ENCODE measurements at places on chromosomes 1 and 21.

- no peak for DNase-seq
These were observed 651 bp downstream of the COA6 start for GRCh38 chr1:234373959-234374254.

GRCh38 chr21:28627691-28628090, 365.0 kb downstream of the LTN1 start:
- DNase-seq, result no peak

DNA sequence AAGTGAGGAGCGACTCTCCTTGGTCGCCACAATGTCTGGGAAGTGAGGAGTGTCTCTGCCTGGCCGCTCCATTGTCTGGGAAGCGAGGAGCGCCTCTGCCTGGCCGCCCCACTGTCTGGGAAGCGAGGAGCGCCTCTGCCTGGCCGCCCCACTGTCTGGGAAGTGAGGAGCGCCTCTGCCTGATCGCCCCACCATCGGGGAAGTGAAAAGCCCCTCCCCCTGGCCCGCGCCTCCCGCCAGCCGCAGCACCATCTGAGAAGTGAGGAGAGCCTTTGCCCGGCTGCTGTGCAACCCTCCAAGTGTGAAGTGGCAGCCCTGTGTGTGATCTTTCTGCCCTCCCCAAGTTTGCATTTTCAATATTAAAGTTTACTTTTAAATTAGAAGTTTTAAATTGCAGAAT, 95.0 kb upstream of the PPP2R5A start:
- no peak for DNase-seq

- no peak for DNase-seq
These were observed 444.8 kb downstream of the KIF26B start for GRCh38 chr1:245599371-245600174.

DNA sequence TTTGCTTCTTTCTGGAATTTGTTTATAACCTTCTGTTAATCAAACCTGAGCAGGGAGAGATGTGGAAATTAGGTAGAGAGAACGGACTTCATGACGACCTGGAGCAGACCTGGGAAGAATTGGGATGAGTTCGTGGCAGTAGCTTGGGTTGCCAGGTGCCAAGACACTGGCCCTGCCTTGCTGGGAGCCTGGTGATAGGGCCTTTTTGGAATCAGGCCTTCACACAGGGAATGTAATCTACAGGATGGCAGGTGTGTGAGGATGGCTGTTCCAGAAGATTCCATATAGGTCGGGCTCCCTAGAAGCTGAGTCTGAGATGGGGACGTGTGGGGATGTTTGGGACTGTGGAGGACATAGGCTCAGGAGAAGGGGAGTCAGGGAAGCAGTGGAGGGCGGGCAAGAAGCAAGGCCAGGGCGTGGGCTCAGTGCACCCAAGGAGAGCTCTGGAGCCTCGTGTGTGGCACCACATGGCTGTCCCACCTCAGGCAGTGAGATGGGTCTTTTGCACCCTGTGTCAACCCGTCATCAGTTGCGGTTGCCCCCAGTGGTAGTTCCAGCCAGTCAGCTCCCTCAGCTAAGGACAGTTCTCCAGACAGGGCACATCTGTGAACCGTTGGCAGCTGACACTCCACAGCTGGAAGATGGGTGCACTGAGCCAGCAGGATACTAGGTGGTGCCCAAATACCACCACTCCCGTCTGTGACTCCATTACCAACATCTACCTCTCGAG, 395.9 kb downstream of the MATN1 start:
- DNase-seq, result no peak

DNA sequence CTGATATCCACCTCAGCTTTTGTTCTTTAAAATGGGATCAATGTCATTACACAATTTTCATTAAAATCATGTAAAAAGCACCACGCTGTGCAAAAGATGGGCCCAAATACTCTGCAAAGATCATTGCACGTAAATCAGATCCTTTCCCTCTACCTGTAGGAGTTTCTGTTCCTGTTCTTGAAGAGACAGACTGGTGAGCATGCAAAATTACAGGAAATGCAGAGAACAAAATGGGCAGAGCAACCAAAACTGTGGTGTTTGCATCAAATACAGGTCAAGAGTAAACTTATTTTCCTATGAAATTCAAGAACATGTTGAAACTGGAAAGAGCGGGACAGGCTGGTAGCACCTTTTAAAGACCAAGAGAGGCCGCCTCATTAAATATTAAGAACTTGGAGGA, 294.9 kb upstream of the ADGRL2 start:
- DNase-seq, result no peak

- no peak for DNase-seq
These were observed 22.5 kb downstream of the CHD5 start for GRCh38 chr1:6157528-6158174.

GRCh38 chr21:15257646-15258045, 192.8 kb upstream of the NRIP1 start:
- no peak for DNase-seq

GRCh38 chr1:115547696-115548095, 94.1 kb upstream of the VANGL1 start:
- no peak for DNase-seq

DNA sequence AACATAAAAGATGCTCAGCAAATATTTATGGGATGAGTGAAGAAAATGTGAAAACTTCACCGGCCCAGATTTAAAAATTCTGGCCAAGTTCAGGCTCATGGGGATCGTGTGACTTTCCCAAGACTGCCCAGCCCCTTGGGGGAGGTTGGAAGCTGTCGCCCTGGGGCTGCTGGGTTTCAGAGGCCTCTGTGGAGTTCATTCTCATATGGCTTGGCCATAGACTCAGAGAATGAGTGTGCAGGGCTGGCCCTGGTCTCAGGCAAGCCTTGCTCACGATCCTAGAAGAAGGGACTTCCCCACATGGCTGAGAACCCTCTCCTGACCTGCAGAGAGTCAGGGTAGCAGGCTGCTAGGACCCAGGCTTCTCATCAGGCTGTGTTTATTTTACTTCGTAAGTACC, 24.6 kb downstream of the PADI2 start:
- no peak for DNase-seq

GRCh38 chr1:115545791-115546733, 95.7 kb upstream of the VANGL1 start:
- DNase-seq, result no peak

GRCh38 chr1:151056149-151056548, 3.3 kb downstream of the CDC42SE1 start:
- DNase-seq, result no peak

GRCh38 chr1:214584805-214585766, 17.9 kb upstream of the CENPF start:
- DNase-seq, result no peak

- no peak for DNase-seq
These were observed 69.1 kb downstream of the DISC1 start for GRCh38 chr1:231695439-231696255.
